Chondrocyte (in vitro differentiated cells): ENCODE measurements at places on chromosomes 7 and 10. TPM values are rescaled to one million over a fixed set of nuclear protein-coding genes. Genes with fewer than 3 reads are reported as not detected.

Gene WNT2
- total RNA-seq: 0.62 to 1.6 TPM (median 0.90 TPM) in 3 replicates

Gene ZNF853
- 13.4 to 16.2 TPM (median 15.1 TPM) in 3 replicates for total RNA-seq

Gene TRPV5
- total RNA-seq: not detected in 3 replicates

Gene ZNF425
- 4.0 to 4.5 TPM (median 4.1 TPM) in 3 replicates for total RNA-seq

Gene OR2A5
- total RNA-seq: not detected in 3 replicates

DNA sequence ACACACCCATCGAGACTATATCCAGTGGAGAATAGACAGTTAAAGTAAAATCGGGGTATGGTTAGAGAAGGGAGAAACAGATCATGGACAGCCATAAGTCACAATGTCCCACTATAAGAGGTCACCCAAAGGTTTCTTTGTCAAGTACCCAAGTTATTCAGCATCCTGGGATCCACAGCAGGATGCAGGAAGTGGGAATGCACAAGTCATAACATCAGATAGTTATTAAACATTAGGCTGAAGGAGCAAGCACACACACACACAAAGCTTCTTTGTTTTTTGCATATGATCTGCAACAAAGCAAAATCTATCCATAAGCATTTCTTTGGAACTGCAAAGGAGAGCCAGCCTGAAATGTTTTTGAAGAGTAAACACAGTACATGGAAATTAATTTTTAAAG, 111.6 kb downstream of the NOC3L start:
- no peaks in the 10 kb centered on the region for H3K27me3 ChIP-seq
- no peak overlapping the region for H3K4me3 ChIP-seq
- no peaks in the 10 kb centered on the region for H3K4me1 ChIP-seq

DNA sequence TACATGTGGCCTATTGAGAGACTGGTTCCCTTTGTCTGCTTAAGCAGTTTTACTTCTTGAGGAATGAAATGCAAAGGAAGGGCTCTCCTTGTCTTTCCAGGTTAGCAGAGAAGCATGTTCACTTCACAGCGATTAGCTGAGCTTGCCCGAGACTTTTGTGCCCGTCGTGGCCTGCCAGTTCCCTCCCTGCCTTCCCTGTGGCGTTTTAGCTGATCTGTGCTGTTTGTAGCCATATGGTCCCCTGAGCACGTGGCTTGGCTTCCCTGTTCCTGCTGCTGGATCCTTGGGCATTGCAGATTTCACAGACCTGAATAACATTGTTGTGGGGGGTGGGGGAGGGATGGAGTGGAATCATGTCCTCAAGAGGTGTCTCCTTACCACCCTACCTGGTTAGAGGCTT, 61.8 kb downstream of the SND1 start:
- H3K4me3 ChIP-seq: no peak overlapping the region
- H3K27ac ChIP-seq: no peak overlapping the region
- H3K4me1 ChIP-seq: peaks cover 6% of the 10 kb centered on the region
- H3K27me3 ChIP-seq: no peaks in the 10 kb centered on the region
- H3K36me3 ChIP-seq: peaks cover 40% of the 10 kb centered on the region

GRCh38 chr10:43863859-43864591, 215.3 kb upstream of the ZNF32 start:
- no peaks in the 10 kb centered on the region for H3K36me3 ChIP-seq
- no peak for DNase-seq
- H3K4me1 ChIP-seq: peaks cover 52% of the 10 kb centered on the region

GRCh38 chr10:121617176-121617575, 18.9 kb upstream of the FGFR2 start:
- H3K4me3 ChIP-seq: no peak overlapping the region
- DNase-seq: peak; percentile 25
- H3K4me1 ChIP-seq: no peaks in the 10 kb centered on the region
- no peaks in the 10 kb centered on the region for H3K36me3 ChIP-seq
- H3K27ac ChIP-seq: no peak overlapping the region

DNA sequence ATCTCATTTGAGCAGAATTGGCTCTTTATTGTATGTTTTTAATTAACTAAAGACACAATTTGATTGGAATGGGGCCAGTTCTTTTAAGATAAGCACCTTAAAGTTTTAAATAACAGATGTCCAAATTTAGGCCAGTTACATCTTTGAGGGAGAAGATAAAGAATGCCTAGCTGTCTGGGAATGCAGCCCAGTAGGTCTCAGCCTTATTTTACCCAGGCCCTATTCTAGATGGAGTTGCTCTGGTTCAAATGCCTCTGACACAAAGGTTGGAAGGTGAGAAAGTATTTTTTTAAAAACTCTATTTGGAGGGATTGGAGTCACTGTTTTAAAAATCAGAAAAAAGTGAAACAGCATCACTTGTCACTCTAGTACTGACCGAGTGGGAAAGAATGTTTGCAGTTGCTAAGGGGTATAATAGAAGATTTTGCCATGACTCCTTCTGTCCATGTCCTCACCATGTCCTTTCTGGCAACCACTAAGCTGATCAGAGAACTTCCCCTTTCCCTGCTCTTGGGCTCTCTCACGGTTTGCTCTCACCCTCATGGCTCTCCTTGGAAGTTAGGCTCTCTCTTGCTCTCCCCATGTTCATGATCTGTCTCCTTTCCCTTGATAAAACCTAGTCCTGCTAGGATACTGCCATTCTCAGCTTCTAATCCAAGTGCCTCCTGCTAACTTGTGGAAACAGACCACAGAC, 238.2 kb upstream of the AGK start:
- no peak overlapping the region for H3K27ac ChIP-seq
- H3K4me1 ChIP-seq: no peaks in the 10 kb centered on the region
- H3K27me3 ChIP-seq: peaks cover 6% of the 10 kb centered on the region
- H3K4me3 ChIP-seq: no peak overlapping the region
- DNase-seq: no peak

DNA sequence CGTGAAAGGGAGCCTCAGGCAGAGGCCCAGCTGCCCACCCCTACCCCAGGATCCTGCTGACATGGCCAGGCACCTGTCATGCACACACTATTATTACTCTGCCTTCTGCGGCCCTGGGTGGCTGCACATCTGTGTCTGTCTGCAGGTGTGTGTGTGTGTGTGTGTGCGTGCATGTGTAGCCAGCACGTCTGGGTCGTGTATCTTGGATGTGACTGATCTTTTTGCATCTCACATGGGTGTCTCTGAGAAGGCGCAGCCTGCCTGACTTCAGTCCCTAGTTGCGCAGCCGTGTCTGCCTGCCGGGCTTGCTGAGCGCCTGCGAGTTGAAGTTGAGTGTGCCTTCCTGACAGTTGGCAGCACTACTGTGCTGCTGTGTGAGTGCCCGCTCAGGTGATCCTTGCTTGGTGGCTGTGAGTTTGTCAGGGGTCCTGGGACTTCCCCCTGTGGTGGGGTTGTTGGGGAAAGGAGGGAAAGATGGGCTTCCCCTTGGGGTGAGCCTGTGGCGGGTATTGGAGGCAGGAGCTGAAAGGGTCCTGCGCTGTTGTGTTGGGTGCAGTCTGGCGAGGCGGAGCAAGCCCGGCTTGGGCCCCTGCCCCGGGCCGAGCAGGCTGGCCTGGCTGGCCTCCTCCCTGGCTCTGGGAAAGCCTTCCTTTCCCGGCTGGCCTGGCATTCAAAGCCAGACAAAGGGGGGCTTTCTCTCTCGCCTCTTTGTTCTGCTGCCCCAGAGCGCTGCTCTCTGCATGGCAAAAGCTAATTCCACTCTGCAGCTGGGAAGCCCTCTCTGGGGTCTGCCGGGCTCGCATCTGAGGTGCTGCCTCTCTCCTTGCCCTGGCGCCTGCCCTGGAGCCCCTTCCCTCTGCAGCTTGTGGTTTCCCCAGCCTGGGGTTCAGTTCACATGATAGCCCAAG, 4.9 kb downstream of the TRIM8 start:
- peak overlapping the region; percentile 50 for H3K4me3 ChIP-seq

DNA sequence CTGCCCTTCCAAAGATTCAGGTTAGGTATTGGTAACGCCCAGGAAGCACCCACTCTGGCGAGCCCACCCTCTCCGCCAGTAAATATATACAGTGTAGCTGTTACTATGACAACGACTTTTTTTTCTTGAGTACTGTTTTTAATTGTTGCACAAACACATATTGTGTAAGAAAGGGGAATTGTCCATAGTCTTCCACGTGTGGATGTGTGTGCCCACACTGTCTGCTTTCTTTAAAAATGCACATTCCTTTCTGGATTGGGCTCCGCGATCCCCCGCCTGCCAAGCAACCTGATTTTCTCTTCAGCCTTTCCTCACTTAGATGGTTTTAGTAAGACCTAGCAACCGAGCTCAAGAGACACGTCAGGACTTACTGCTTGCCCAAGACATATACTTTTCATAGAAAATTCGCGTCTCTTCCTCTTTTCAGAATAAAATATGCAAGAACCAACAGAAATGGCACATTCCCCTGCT, 247.8 kb downstream of the EBF3 start:
- H3K27me3 ChIP-seq: no peaks in the 10 kb centered on the region
- H3K4me3 ChIP-seq: no peak overlapping the region
- no peaks in the 10 kb centered on the region for H3K4me1 ChIP-seq
- no peak for DNase-seq
- no peaks in the 10 kb centered on the region for H3K36me3 ChIP-seq
- no peak overlapping the region for H3K27ac ChIP-seq

- H3K4me3 ChIP-seq: no peak overlapping the region
- H3K27ac ChIP-seq: no peak overlapping the region
These were observed 150.6 kb upstream of the FOXP2 start for GRCh38 chr7:114264023-114264422.
